ENCODE measurements at places on chromosomes 3 and 15.

DNA sequence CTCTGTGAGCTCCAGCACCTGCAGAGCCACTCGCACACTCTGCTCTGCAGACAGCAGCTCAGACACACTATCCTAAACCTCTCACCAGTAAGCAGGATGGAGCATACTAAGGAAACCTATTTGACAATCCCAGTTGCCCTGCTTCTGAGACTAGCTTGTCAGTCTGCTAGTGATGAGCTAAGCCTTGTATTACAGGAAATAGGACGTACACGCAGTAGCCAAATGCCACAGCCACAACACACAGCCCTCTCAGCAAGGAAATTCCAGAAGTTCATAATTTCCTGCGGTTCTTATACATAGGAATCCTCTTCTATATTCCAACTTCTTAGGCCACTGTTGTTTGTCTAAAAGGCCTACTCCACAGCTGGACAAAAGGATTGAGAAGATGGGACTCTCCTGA is 74.5 kb downstream of the MYLK start:
- no peak for DNase-seq

GRCh38 chr3:25430287-25430934 is 2.3 kb downstream of the RARB start:
- DNase-seq = no peak

DNA sequence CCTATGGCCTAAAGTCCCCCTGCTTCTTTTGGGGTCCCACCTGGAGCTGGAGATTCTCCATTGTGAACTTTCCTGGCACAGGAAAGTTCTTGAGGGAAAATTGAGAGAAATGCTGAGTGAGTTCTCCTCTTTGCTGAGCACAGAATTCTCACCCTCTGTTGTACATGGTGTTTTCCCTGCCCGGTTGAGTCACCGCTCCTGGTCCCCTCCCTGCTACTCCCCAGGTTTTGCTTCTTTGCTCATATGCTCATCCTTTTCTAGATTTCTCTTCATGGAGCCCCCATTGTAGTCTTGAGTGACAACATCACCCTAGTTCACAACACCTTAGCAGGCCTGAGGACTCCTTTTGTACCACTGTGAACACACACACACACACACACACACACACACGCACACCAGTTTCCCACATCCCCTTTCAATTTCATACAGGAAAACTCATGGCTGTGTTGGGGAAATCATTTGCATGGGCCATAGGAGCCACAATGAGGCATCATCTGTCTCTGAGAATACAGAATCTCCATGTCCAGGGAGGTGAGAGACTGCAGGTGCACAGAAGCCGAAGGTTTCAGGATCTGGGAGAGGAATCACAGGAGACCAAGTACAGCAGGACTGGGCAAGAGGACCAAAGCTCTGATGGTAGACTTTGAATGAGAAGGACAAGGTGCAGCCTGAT is 585.3 kb downstream of the GOLGA6L6 start:
- DNase-seq = no peak

DNA sequence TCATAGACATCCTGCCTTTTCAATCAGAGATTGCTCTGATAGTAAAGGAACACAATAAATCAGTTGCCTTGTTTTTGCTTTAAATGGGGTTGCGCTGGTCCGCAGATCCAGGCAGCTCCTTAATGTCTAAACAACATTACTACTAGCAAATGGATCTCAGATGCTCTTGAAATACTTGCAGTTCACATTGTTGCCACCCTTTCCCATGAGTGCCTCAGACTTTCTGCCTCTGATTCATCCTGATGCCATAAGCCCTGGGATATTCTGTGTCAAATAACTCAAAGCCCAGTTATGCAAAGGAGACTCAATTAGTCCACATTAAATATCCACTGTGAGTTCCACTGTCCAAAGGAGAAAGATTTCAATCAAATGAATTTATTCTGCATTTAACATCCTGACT is 196.7 kb downstream of the PLCH1 start:
- no peak for DNase-seq

GRCh38 chr3:104604326-104605010 is 762.2 kb upstream of the ALCAM start:
- DNase-seq = no peak

GRCh38 chr3:10251006-10251405 is 2.7 kb downstream of the TATDN2 start:
- no peak for DNase-seq

DNA sequence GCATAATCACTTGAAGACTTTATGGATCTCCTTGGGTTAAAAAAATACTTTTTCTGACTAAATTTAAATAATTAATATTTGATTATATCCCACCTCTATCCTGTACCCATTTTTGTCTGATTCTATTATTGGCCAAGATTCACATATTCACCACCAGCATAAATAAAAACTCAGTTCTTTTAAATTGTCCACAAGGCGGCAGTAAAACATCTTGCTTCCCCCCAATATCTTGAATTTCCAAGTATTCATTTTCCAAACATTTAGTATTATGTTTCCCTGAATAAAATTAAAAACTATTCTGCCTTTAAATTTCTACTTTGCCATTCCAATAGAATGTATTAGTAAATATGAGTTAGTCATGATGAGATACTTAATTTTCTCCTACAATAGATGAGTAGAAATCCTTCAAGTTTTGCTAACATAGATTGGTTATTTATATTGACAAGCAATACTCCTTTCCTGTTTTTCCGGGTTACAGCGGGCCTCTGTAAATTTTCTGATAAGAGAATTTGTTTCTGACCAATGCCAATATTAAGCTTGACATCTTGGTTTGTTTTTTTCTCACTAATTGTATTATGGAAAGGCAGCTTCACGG is 218.7 kb upstream of the MDFIC2 start:
- DNase-seq = no peak

- DNase-seq = no peak
Observed at GRCh38 chr3:191158815-191159214, 40.2 kb upstream of the OSTN start.

- no peak for DNase-seq
Observed at GRCh38 chr3:111767756-111768445, 91.2 kb upstream of the PHLDB2 start.

DNA sequence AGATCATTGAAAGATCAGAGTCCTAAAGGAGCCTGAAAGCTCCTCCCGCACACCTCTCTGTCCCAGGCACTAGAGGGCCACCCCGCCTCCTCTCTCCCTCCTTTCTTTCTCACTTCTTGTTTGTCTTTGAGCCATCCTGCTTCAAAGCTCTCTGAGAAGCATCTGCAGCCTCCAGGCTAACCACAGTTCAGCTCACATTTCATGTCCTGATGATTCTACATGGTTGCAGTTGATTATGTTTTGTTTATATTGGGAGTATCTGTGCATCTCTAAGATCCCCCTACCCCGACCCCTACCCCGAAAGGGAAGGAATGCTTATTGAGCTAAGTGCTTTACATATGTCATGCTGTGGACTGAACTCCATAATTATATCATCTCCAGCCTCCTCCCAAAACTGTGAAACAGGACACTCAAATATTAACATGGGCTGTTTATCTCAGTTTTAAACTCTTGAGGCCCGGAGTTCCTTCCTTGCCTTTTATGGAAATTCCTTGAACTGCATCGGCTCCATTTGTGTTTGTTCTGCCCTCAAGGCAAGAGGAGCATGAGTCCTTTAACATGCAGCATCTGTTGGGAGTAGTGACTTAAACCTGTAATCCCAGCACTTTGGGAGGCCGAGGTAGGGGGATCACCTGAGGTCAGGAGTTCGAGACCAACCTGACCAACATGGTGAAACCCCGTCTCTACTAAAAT is 30.9 kb downstream of the MGLL start:
- no peak for DNase-seq

DNA sequence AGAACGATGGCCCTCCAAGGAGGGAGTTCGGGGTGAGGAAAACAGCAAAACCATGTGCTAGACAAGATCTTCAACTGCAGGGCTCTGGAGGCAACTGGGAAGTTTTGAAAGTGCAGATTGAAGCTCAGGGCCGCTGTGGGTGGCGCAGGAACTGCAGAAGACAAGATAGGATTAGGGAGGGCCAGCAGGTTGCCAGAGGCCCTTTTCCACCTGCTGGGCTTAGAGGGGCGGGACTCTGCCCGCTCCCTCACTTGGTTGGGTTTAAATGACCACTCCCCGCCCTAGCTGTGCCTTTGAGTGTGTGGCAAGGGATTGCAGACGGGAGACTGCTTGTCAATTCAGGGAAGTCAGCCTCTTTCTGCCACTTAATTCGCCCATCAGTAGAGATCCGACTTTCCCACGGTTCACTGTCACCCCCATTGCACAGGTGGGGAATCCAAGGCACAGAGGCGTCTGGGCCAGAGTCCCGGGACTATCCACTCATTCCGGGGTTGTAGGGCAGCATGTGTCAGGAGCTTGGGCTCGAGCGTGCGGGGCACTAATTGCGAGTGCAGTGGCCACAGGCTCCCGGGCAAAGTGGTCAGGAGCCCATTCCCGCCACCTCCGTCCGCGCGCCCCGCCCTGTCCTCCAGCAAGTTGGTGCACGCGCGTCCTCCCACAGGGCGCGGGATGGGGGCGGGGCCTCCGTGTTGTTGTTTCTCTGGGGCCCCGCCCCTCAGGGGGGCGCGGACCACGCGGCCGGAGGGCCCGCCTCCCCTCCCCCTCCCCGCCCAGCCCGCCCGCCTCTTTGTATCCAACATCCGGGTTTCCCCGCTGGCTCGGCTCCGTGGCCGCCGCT is at the start of gene ACVR2B:
Gene ACVR2B (plus strand): TSS at position 816 of the 838 bp plus-strand sequence. CDS start 433 bp downstream, outside the sequence.
- DNase-seq = peak; percentile 65

DNA sequence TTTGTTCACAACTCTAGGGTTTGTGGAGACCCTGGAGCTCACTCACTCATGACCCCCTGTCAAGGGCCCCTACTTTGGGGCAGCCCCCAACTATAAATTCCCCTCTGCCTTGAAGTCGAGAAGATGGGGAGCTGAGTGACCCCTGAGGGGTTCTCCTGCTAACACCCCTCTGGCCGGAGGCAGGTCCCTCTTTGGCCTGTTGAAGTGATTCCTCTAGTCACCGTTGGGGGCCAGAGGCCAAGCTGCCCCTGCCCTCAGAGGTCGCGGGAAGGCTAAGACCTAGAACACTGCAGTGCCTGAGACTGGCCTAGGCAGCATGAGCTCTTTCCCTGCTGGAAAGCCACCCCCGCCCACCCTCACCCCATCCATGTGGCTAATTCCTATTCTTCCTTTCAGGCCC is 15.4 kb upstream of the SKOR1 start:
- DNase-seq = no peak

- DNase-seq = no peak
Observed at GRCh38 chr3:74506246-74506645, 108.2 kb downstream of the CNTN3 start.

DNA sequence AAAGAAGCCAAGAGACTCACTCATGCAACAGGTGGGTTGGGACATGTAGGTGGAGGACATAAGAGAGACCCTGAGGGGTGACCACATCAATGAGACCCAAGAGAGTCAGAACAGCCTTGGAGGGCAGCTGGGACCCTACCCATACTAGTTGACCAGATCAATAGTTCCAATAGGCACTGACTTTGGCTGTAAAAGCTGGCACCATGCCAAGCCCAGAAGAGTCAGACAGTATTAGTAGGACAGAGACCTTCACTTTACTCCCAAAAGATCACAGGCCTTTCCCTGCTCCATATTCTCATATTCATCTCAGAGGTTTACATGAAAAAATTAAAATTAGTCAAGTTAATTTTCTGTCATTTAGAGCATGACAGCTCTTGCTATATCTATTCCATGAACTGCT is 20.9 kb upstream of the GABRR3 start:
- DNase-seq = no peak

DNA sequence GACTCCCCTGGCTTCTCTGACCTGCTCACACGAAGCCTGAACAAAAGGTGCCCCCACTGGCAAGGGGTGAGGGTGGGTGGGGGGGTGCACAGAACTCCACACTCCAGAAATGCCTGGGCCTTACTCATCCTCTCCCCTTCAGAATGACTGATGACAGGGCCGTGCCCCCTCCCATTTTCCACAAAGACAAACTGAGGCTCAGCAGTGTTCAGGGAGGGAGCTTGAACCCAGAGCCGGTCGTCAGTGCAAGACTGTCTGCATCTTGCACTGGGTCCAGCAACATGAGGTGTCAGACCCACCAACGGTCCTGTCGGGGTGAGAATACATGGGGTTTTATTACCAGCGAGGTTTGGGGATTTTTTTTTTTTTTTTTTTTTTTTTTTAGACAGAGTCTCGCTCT is 15.3 kb downstream of the IGDCC3 start:
- no peak for DNase-seq

DNA sequence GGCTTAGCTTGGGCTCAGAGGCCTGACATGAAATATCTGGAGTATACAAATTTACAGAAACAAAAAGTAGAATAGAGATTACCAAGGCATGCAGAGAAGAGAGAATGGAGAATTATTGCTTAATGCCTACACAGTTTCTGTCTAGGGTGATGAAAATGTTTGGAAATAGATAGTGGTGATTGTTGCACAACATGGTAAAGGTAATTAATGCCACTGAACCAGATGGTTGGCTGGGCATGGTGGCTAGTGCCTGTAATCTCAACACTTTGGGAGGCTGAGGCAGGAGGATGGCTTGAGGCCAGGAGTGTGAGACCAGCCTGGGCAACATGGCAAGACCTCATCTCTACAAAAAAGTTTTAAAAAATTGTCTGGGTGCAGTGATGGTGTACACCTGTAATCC is 46.6 kb upstream of the OSBPL11 start:
- no peak for DNase-seq

- no peak for DNase-seq
Observed at GRCh38 chr3:104982130-104982529, 384.6 kb upstream of the ALCAM start.

DNA sequence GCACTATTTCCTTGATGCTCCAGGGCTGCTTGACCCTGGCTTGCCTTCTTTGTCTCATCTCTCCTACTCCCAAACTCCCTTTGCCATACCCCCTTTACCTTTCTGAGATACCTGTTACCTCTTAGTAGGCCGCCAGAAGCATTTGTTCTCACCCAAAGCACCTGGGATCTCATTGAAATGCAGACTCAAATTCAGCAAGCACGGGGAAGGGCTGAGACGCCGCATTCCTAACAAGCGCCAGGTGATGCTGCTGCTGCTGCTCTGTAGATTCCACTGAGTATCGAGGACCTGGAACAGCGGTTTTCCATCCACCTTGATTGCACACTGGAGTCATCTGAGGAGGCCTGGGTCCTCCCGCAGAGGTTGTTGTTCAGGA is 91.8 kb downstream of the TMEM266 start:
- no peak for DNase-seq

GRCh38 chr15:93932164-93932776 is 299.1 kb upstream of the MCTP2 start:
- no peak for DNase-seq

- no peak for DNase-seq
Observed at GRCh38 chr3:66812136-66812535, 186.0 kb upstream of the KBTBD8 start.

GRCh38 chr15:64017082-64017588 is 29.1 kb downstream of the DAPK2 start:
- no peak for DNase-seq

GRCh38 chr3:11591002-11591355 is 52.7 kb downstream of the VGLL4 start:
- DNase-seq = no peak
